ENCODE measurements at places on chromosomes 6 and 20. TPM values are rescaled to one million over a fixed set of nuclear protein-coding genes. Genes with fewer than 3 reads are reported as not detected.

FAM83D gene
- polyA plus RNA-seq = 0.63 TPM

MYLIP gene
- 13.0 TPM for polyA plus RNA-seq

ACTL10 gene
- polyA plus RNA-seq = 0.27 TPM

DNA sequence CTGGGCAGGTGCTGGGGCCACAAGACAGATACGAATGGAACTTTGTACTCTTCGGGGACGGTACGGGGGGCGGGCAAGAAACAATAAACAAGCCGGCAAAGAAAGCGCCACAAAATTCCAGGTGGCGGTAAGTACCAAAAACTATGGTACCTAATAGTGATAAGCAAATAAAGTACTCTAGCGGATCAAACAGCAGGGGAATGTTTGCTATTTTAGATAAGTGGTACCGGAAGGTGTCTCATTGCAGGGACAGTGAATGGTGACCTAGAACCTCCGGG lies 15.1 kb upstream of the RIPK1 start:
- no peak for DNase-seq

GRCh38 chr6:128078276-128078675 lies 177.4 kb upstream of the THEMIS start:
- no peak for DNase-seq

- no peak for DNase-seq
Observed at GRCh38 chr6:41273714-41274113, 12.8 kb downstream of the TREM1 start.

GRCh38 chr6:43926634-43927531 lies 156.9 kb downstream of the VEGFA start:
- DNase-seq = peak; percentile 72

DNA sequence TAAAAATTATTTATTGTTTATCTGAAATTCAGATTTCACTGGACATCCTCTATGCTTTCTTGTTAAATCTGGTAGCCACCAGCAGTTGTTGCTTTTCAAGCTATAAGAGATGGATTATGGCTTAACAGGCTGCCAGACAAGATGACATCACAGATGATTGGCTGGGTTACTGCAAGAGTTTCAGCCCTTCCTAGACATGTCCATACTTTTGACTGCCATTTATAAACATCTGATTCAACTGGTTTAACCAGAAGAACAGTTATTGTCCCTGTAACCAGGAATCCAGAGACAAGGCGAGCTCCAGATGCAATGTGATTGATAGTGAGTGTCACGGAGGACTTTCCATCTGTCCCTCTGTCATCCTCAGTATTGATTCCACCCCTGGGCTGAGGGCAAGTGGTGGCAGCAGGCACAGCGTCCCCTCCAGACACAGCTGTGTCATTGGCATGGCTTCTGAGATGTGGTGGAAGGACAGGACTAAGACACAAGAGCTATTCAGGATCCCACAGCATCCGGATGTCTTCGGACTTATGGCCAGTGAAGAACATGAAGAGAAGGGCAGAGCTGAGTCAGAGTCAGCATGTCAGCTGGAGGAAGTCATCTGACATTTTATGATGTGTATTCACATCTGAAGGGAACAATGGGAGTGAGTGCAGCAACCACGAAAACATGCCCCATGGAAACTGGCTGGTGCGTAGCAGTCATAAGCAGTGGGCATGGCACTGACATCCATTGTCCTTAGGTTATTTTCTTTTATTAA lies 284.5 kb upstream of the CDYL start:
- DNase-seq = no peak

GRCh38 chr6:150999576-150999975 lies 134.1 kb downstream of the MTHFD1L start:
- DNase-seq = no peak

GRCh38 chr20:11130554-11131166 lies 456.9 kb upstream of the JAG1 start:
- no peak for DNase-seq

GRCh38 chr20:46948081-46948480 lies 53.4 kb downstream of the EYA2 start:
- DNase-seq = no peak

Measured in right cardiac atrium (tissue), 5 donors.